ENCODE measurements at places on chromosomes 7 and 10. TPM values are rescaled to one million over a fixed set of nuclear protein-coding genes. Genes with fewer than 3 reads are reported as not detected.

ATXN7L1 gene
- 2.6 TPM for total RNA-seq

ZNF804B gene
- not detected for total RNA-seq

CYP26C1 gene
- 0.13 TPM for total RNA-seq

TEX47 gene
- not detected for total RNA-seq

IQCE gene
- total RNA-seq: 11.5 TPM

ACSM6 gene
- total RNA-seq: not detected

C10orf143 gene
- 0.39 TPM for total RNA-seq

ACTL6B gene
- not detected for total RNA-seq

UBE3C gene
- 60.8 TPM for total RNA-seq

CHST15 gene
- 13.3 TPM for total RNA-seq

IFRD1 gene
- total RNA-seq: 22.2 TPM

PARG gene
- total RNA-seq: 14.5 TPM

ASAH2B gene
- 4.9 TPM for total RNA-seq

KCNIP2 gene
- 3.6 TPM for total RNA-seq

NOS3 gene
- total RNA-seq: 4.5 TPM

PRKAR2B gene
- 7.9 TPM for total RNA-seq

SCART1 gene
- total RNA-seq: 1.4 TPM

GPR146 gene
- total RNA-seq: 3.7 TPM

DLX5 gene
- 0.13 TPM for total RNA-seq

OR2A14 gene
- not detected for total RNA-seq

SPDYE6 gene
- not detected for total RNA-seq

CALHM3 gene
- total RNA-seq: not detected

ZNF511 gene
- 35.8 TPM for total RNA-seq

FAM25C gene
- not detected for total RNA-seq

WDR11 gene
- total RNA-seq: 29.4 TPM

SAMD9 gene
- total RNA-seq: 7.7 TPM

LARP4B gene
- 32.8 TPM for total RNA-seq

CRYGN gene
- not detected for total RNA-seq

PNLIPRP1 gene
- not detected for total RNA-seq

INSYN2A gene
- 0.91 TPM for total RNA-seq

P4HA1 gene
- 189 TPM for total RNA-seq

LBX1 gene
- not detected for total RNA-seq

SMARCD3 gene
- 51.5 TPM for total RNA-seq

CTAGE6 gene
- total RNA-seq: not detected

NRF1 gene
- 18.0 TPM for total RNA-seq

SLC18A3 gene
- total RNA-seq: not detected

TAF3 gene
- 2.1 TPM for total RNA-seq

HOXA11 gene
- not detected for total RNA-seq

EN2 gene
- not detected for total RNA-seq

DOCK4 gene
- 16.4 TPM for total RNA-seq

BCCIP gene
- 45.0 TPM for total RNA-seq

ACBD7 gene
- total RNA-seq: 0.40 TPM

PNLIPRP2 gene
- total RNA-seq: not detected

RAPGEF5 gene
- 1.8 TPM for total RNA-seq

PIK3CG gene
- total RNA-seq: 0.13 TPM

SORBS1 gene
- total RNA-seq: 0.16 TPM

ASB10 gene
- total RNA-seq: not detected

NFE2L3 gene
- total RNA-seq: 6.4 TPM

NANOS1 gene
- 0.72 TPM for total RNA-seq

COL28A1 gene
- not detected for total RNA-seq

PTPN20 gene
- total RNA-seq: 0.08 TPM

COL1A2 gene
- total RNA-seq: 2,173 TPM

SEMA3E gene
- total RNA-seq: 0.88 TPM

CYP2C19 gene
- not detected for total RNA-seq

NRCAM gene
- 22.7 TPM for total RNA-seq

WDR37 gene
- total RNA-seq: 9.4 TPM
